ENCODE measurements at places on chromosomes 16 and 17. TPM values are rescaled to one million over a fixed set of nuclear protein-coding genes. Genes with fewer than 3 reads are reported as not detected.

ALOXE3 gene
- total RNA-seq = not detected

CMTM2 gene
- not detected for total RNA-seq

HOXB13 gene
- total RNA-seq = not detected

CD300C gene
- 0.31 TPM for total RNA-seq

ASGR1 gene
- 0.23 TPM for total RNA-seq

DNA sequence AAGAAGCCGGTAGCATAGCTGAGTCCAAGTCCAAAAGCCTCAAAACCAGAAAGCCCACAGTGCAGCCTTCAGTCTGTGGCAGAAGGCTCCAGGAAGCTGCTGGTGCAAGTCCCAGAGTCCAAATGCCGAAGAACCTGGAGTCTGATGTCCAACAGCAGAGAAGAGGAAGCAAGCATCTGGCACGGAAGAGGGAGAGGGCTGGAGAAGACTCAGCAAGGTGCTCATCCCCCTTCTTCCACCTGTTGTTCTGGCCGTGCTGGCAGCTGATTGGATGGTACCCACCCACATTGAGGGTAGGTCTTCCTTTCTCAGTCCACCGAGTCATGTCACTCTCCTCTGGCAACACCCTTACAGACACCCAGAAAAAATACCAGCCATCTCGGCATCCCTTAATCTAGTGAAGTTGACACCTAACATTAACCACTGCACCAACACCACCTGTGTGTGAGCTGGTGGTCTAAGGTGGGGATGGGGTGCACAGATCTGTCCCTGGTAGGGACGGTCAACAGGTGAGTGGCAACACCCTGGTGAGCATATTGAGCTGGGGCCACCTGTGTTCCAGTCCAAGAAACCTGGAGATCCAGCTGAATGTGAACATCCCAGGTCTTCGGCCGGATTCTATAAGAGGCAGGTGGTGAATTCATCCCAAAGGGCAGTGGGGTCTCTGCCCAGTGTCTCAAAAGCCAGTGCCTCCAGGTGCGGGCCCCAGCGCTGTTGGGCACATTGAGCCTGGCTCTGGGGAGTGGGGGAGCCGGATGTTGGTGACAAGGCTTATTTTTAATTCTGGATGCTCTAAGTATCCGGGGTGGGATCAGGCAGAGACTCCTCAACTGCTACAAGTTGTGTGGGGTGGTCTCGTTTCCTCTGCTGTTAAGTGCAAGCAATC is 9.8 kb downstream of the MIEF2 start:
- no peaks in the 10 kb centered on the region for H3K27me3 ChIP-seq
- no peak for DNase-seq
- H3K4me3 ChIP-seq = no peak overlapping the region
- H3K4me1 ChIP-seq = no peaks in the 10 kb centered on the region
- H3K36me3 ChIP-seq = peaks cover 26% of the 10 kb centered on the region

DNA sequence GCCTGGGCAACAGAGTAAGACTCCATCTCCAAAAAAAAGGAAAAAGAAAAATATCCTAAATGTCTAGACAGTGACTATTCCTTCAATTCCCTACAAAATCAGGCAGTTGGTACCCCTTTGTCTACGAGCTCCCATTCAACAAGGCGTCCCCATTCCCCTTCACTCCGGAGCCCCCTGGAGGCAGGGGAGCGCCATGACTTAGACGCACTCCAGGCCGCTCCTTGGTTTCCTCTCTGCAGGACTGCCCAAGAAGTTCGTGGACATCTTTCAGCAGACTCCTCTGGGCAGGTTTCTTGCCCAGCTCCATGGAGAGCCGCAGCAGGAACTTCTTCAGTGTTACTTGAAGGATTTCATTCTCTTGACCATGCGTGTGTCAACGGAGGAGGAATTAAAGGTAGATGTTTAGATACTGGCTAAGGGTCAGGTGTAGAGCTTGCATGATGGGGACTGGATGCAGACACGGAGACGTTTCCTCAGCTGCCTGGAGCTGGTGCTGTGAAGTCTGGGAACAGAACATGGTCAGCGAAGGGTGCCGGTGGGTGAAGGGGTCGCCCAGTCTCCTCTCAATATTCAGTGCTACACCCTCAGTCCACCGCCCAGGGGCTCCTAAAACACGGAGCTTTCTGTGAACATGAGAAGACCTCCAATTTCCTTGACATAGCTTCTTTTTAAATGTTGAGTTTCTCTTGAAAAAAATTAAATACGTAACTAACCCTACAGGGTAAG is 53.3 kb upstream of the ENDOV start:
- no peaks in the 10 kb centered on the region for H3K27me3 ChIP-seq
- H3K4me3 ChIP-seq = no peak overlapping the region
- H3K27ac ChIP-seq = peak overlapping the region; percentile 33
- H3K4me1 ChIP-seq = peaks cover 14% of the 10 kb centered on the region
- H3K36me3 ChIP-seq = peaks cover 100% of the 10 kb centered on the region
- DNase-seq = no peak

GRCh38 chr16:82631701-82632685 is 5.2 kb downstream of the CDH13 start:
- peak overlapping the region; percentile 27 for H3K27ac ChIP-seq
- H3K4me3 ChIP-seq = no peak overlapping the region
- no peaks in the 10 kb centered on the region for H3K27me3 ChIP-seq
- no peaks in the 10 kb centered on the region for H3K36me3 ChIP-seq
- H3K4me1 ChIP-seq = peaks cover 67% of the 10 kb centered on the region
- DNase-seq = no peak

GRCh38 chr16:15533386-15533785 is 99.0 kb downstream of the BMERB1 start:
- H3K4me1 ChIP-seq = no peaks in the 10 kb centered on the region
- no peaks in the 10 kb centered on the region for H3K27me3 ChIP-seq
- no peak for DNase-seq
- peaks cover 4% of the 10 kb centered on the region for H3K36me3 ChIP-seq
- H3K4me3 ChIP-seq = no peak overlapping the region

GRCh38 chr16:84851192-84852127 is 31.7 kb downstream of the CRISPLD2 start:
- no peak overlapping the region for H3K27ac ChIP-seq
- DNase-seq = no peak
- H3K4me3 ChIP-seq = no peak overlapping the region

GRCh38 chr17:62826956-62827355 is 18.8 kb upstream of the MARCHF10 start:
- no peak overlapping the region for H3K4me3 ChIP-seq
- no peak for DNase-seq
- H3K27ac ChIP-seq = no peak overlapping the region
- H3K36me3 ChIP-seq = no peaks in the 10 kb centered on the region

- H3K27ac ChIP-seq = no peak overlapping the region
- H3K27me3 ChIP-seq = no peaks in the 10 kb centered on the region
- no peak overlapping the region for H3K4me3 ChIP-seq
- no peaks in the 10 kb centered on the region for H3K36me3 ChIP-seq
- DNase-seq = no peak
Observed at GRCh38 chr16:65713181-65713808, 591.4 kb upstream of the CDH11 start.

GRCh38 chr16:53911513-53911912 is 207.6 kb downstream of the FTO start:
- no peaks in the 10 kb centered on the region for H3K36me3 ChIP-seq
- no peaks in the 10 kb centered on the region for H3K27me3 ChIP-seq
- H3K4me1 ChIP-seq = peaks cover 42% of the 10 kb centered on the region
- peak overlapping the region; percentile 22 for H3K27ac ChIP-seq
- H3K4me3 ChIP-seq = no peak overlapping the region
- DNase-seq = no peak

DNA sequence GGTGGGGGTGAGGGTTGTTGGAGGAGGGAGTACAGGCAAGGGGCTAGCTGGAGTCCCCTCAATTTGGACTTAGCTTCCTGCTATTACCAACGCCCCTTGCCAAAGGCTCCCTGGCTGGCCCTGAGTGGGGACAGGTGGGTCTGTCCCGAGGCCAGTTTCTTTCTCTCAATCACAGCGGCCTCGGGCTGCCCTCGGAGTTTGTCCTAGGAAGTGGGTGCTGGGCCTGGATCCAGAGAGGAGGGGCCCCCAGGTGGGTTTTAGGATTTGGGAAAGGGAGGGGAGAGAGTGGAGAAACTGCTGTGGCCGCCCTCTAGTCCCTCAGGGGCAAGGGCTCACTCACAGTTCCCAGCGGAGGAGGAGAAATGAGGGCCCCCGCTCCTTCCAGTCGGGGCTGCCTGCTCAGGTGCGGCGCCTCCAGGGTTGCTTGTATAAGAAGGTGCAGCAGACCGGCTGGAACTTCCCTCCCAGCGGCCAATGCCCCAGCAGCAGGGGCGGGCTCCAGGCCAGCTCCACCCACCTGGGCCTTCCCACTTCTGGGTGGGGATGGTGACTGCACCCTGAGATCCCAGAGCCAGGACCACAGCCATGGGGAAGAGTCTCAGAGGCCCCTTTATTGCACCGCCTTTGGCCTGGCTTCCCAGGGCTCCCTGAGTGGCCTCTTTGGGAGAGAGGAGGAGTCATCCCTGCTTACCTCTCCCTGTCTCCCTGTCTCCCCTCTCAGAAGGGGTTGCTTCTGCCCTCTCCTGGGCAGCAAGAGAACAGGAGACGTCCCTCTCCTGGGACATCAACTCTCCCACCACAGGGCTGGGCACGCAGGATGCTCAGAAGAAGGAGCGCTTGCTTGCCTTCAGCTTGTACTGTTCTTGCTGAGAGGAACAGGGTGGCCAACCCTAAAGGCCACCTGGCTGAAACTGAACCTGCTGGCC is 112.0 kb upstream of the SMURF2 start:
- H3K4me3 ChIP-seq = no peak overlapping the region
- no peaks in the 10 kb centered on the region for H3K36me3 ChIP-seq
- H3K27me3 ChIP-seq = peaks cover 4% of the 10 kb centered on the region

DNA sequence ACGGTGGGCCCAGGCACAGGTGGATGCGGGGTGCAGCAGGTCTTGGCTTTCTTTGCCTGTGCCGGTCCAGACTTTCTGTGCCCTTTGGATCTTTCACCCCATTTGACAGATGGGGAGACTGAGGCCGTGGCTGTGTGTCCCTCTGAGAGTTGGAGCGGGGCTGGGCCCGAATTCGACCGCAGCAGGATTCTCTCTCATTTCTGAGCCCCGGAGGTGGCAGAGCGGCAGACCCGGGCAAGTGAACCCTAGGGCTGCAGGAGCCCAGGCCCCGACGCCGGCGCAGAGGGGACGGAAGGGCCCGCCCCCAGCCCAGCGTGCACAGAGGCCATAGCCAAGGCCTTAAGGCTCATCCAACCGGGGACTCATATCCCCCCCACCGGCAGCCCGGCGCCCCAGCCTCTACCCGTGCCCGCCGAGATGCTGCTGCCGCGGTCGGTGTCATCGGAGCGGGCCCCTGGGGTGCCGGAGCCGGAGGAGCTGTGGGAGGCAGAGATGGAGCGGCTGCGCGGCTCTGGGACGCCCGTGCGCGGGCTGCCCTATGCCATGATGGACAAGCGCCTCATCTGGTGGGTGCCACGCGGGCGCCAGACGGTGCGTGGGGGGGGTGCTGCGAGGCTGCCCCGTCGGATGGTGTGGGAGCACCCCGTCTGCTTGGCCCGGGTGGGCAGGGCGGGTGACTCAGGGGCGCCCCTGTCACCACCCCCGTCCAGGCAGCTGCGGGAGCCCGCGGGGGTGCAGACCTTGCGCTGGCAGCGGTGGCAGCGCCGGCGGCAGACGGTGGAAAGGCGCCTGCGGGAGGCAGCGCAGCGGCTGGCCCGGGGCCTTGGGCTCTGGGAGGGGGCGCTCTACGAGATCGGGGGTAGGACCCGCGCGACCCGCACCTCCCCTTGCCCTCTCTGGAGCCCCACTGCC is 857 bp downstream of the TMC8 start:
- H3K27me3 ChIP-seq = no peaks in the 10 kb centered on the region
- no peaks in the 10 kb centered on the region for H3K36me3 ChIP-seq
- H3K27ac ChIP-seq = no peak overlapping the region
- peaks cover 61% of the 10 kb centered on the region for H3K4me1 ChIP-seq

- H3K4me3 ChIP-seq = peak overlapping the region; percentile 98
- peaks cover 23% of the 10 kb centered on the region for H3K4me1 ChIP-seq
- no peaks in the 10 kb centered on the region for H3K27me3 ChIP-seq
- H3K36me3 ChIP-seq = no peaks in the 10 kb centered on the region
- H3K27ac ChIP-seq = no peak overlapping the region
Observed at GRCh38 chr17:48100160-48100559, 1.1 kb downstream of the CBX1 start.

- no peak overlapping the region for H3K4me3 ChIP-seq
- no peaks in the 10 kb centered on the region for H3K4me1 ChIP-seq
- no peak overlapping the region for H3K27ac ChIP-seq
- DNase-seq = no peak
- H3K27me3 ChIP-seq = no peaks in the 10 kb centered on the region
Observed at GRCh38 chr16:27441276-27441675, 39.3 kb downstream of the IL21R start.

DNA sequence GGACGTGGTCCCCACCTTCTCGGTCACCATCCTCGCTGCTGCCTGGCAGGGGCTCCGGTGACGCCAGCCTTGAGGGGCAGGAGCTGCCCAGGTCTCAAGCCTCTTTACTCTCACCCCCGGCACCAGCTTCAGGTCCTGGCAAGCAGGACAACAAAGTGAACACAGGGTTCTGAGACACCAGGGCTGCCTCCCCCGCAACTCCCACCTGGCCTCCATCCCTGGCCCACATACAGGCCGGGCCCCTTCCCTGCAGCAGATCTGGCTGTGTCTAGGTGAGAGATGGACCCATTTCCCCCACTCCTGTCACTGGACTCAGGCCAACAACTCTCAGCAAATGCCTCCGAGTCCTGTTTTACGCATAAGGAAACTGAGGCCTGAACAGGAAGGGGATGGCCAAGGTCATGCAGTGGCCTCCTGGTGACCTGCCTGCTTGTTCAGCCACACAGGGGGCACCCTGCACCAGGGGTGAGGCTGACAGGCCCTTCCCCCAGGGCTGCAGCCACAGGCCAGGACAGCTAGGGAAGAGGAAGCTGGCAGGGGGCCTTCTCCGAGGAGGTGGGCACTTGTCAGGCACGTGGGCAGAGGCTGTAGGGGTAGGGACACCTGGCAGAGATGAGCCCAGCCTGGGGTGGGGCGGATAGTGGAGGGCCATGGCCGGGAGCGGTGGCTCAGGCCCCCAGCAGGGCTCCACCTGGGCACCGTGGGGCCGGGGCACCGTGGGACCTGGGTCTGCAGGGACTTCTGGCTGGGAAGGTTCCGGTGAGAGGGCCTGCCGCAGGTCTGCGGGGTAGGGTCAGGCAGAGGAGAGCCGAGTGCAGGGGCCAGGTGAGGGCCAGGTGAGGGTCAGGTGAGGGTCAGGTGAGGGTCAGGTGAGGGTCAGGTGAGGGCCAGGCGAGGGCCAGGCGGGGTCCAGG is 46.7 kb upstream of the PVALEF start:
- no peaks in the 10 kb centered on the region for H3K36me3 ChIP-seq
- no peak for DNase-seq
- peaks cover 6% of the 10 kb centered on the region for H3K27me3 ChIP-seq
- H3K4me1 ChIP-seq = no peaks in the 10 kb centered on the region
- H3K27ac ChIP-seq = no peak overlapping the region

Measured in heart left ventricle (tissue), 16 donors.